ENCODE measurements at places on chromosomes 3 and 15. TPM values are rescaled to one million over a fixed set of nuclear protein-coding genes. Genes with fewer than 3 reads are reported as not detected.

DNA sequence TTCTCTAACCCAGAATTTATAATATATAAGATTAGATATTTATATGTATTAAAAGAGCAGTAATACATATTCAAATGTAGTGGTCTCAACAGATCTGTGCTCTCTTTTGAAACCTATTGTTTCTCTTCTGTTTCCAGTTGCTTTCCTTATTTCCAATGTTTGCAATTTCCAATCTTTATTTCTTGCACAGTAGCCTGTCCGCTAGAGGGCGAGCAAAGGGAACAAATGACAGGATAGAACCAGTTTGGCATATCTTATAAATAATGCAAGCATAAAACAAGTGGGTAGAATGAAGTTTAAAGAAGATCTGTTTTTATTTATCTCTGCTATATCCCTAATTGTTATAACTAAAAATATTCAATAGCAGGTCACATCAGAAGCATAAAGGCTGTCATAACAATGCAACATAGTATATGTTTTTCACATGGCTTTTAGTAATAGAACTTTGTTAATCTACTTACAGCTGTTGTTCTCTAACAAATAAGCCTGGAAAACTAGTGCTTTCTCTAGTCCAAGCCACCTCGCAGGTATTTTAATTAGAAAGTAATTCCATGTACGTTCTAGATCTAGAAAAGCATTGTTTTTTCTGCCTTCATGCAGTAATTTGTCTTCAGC, 15.1 kb upstream of the TCAIM start:
- peak; percentile 52 for DNase-seq

- no peak for DNase-seq
These were observed 10.9 kb downstream of the KCNAB1 start for GRCh38 chr3:156131241-156131640.

GRCh38 chr15:46127361-46127874, 492.6 kb downstream of the SQOR start:
- DNase-seq, result peak; percentile 48

DNA sequence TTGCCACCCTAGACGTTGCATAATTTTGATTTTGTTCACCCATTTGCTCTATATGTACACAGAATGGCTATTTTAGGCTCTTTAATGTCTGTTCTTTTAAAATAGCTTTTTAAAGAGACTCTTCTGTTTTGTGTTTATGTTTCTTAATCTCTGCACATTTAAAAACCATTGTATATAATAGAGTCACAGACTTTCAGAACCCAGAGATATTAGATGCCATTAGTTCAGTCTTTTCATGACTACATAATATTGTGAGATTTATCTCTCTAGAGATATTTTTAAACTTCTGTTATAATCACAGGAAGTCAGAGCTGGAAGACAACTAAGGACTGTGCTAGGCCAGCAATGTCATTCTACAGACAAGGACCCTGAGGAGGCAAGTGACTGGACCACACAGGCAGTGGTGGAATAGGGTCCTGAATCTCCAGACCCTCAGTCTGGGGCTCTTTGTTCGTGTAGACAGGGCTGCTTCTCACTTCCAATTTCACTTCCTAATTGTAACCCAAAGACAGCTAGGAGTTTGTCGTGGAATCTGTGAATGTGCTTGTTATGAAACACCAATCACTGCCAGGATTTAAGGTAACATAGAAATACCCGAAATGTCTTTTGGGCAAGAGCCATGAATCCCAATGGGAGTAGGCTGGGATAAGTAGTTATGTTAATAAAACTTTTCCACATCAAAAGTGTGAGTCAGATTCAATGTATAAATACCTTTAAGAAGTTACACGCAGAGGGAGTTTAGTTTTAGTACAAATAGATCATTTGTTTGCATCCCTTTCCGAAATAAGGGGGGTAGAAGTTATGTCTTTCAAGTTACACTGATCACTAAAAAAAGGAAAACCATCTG, 165.2 kb upstream of the ROPN1 start:
- no peak for DNase-seq

GRCh38 chr3:7696320-7696719, 805.3 kb upstream of the LMCD1 start:
- DNase-seq, result no peak

The GOLGA6B gene
- total RNA-seq, result not detected

GRCh38 chr3:77571971-77572715, 532.2 kb downstream of the ROBO2 start:
- DNase-seq, result no peak

The CACNA2D3 gene
- total RNA-seq, result 0.13 TPM

The CIDEC gene
- total RNA-seq, result not detected

DNA sequence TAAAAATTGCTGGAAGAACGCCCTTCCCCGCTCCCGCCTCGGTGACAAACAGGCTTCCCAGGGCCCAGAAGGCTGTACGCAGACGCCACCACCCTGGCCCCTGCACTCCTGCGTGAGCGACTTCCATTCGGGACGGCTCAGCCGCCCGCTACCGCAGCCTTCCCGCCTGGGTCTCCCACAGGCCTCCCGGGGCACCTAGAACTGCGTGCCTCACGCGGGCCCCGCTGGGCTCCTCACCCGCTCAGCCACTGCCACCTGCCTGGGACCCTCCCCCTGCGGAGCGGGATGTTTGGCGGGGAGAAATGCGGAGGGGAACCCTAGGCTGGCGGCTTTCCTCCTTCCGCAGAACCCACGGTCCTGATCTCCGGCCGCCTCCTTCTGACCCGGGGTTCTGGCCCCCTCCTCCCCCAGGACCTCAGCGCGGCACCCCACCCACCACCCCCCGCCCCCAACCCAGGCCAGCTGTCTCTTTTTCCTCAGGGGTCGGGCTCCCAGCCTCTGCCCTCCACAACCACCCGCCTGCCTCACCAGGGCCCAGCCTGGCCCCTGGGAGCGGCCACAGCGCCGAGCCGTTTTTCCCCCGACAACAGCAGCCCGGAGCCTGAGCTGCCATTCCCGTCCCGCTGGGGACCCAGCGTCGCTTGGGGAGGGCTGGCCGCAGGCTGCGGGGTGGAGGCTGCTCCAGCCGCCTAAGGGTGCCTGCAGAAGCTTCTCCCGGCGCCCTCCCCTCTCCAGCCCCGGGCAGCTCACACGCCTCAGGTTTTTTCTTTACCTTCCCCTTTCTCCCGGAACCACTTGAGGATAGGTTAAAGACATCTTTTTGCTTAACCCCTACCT, 27.6 kb upstream of the RAB7A start:
- DNase-seq, result no peak

The SCN11A gene
- not detected for total RNA-seq

DNA sequence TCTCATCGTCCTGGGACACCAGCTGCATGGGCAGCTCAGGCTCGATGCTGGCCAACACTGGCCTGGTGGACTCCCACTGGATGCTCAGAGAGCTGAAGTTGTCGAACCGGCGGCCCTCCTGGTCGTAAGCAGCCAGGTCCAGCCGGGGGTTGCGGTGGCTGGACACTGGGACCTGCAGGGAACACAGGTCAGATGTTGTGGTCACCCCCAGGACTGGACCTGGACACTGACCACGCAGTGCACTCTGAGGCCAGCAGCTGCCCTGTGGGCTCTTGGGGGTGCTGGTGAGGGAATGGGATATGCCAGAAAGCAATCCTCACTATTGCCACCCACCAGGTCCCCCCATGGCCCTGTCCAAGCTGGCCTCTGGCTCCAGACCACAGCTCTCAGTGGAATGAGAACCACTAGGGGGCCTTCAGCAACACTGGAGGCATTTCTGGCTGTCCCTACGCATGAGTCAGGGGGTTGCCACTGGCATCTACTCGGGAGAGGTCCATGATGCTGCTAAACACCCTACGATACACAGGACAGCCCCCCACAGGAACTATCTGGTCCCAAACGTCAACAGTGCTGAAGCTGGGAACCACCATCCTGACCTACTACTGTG, 66.1 kb downstream of the NUP210 start:
- no peak for DNase-seq

DNA sequence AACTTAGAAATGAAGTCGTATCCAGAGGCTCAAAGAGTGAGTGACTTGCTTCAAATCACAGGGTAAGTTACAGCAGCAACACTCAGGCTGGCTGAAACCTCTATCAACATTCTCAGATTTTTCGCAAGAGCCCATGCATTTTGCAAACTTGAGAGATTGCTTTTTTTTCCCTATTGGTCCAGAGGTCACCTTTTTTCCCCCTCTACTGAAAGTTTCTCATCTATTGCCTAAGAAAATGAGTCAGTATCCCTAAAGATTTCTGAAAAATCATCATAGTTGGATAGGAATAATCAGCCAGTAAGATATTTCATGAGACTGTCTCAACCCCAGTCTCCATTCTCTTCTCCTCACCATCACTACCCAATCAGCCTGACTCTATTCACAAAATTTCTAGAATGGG, 410.6 kb downstream of the FOXP1 start:
- no peak for DNase-seq

DNA sequence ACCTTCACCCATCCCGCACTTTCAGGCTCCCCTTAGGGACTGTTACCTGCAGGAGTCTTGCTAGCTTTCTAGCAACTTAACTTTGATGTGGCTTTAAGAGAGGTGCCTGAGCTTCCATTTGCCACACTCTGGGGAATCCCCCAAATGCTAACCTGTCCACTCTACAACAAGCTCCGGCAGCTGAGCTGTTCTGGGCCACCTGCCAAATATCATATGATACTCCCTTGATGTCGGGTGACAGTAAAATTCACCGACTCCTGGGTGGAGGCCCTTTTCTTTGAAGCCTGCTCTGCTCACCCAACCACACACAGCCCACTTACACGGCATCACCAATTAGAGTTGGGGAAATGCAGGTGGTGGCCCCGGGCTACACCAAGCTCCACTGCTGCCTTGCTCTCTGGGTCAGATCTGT, 38.0 kb upstream of the XCR1 start:
- DNase-seq, result peak; percentile 62

The OR4M2 gene
- not detected for total RNA-seq

- no peak for DNase-seq
These were observed 25.0 kb upstream of the GOLGA6L2 start for GRCh38 chr15:23472033-23472432.

DNA sequence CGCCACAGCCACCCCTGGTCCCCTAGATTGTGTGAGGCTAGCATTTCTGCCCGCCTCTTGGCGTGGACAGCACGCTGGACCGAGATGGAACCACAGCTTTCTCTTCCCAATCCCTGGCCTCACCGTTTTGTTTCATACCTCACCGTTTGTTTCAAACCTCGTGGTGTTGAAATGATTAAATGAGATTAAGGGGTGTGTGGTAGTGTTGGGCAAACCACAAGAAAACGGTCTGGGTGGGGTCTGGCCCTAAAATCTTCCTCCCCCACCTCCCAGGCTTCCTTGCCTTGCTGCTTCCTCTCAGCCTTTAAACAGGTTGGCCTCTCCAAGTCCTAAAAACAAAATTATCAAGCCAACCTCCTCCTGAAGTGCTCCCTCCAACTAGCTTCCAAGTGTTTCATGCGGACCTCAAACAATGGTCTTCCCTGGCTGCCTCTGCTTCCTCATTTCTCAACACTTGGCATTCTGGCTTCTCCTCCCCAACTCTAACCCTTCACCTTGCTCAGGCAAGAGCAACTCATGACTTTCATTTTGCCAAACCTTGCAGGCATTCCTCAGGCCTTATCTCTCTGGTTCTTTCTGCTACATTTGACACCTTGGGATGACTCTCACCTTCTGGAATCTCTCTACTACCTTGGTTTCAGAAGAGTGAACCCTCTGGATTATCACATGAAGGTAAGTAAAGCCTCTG, 1.4 kb upstream of the ATP13A3 start:
- peak; percentile 87 for DNase-seq

GRCh38 chr3:53174346-53175250, 13.6 kb downstream of the PRKCD start:
- no peak for DNase-seq

The SLC33A1 gene
- total RNA-seq, result 67.7 TPM

The CAPN3 gene
- 2.1 TPM for total RNA-seq

DNA sequence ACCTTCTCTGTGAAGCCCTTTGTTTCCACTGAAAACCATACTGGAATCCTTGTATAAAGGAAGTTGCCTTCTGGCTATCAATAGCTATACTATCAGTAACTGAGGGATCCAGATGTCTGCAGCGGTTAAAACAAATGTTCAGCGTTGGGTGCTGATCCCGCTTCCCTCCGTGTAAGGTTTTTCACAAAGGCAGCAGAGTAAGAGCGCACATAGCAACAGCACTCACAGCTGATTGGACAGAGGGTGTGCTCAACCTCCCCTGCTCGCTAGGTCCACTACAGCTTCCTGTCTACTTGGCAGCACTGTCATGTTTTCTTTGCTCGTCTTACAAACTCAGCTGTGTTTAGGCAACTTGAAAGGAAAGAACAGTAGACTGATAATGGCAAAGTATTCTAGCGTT, 27.3 kb downstream of the ATOSA start:
- peak; percentile 87 for DNase-seq

The IQCF5 gene
- not detected for total RNA-seq

DNA sequence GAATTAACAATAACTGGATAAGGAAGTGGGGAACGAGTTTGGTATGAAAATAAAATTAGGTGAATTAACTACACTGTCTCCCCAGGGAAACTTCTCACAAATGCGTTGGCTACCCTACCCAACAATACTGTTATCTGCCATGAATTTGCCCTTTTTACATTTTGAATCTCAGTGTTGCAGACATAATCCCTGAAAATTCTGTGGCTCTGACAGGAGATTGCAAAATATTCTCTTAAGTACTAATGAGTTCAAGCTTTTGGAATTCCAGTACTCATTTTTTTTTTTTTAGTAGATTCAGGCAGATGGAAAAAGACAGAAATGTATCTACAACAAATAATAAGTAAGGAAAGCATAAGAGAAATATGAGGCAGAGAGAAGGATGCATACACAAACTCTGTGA, 332.6 kb downstream of the LSAMP start:
- no peak for DNase-seq

GRCh38 chr15:48695088-48695826, 49.7 kb upstream of the FBN1 start:
- DNase-seq, result peak; percentile 82
